ENCODE measurements at places on chromosomes 3 and 15. TPM values are rescaled to one million over a fixed set of nuclear protein-coding genes. Genes with fewer than 3 reads are reported as not detected.

DNA sequence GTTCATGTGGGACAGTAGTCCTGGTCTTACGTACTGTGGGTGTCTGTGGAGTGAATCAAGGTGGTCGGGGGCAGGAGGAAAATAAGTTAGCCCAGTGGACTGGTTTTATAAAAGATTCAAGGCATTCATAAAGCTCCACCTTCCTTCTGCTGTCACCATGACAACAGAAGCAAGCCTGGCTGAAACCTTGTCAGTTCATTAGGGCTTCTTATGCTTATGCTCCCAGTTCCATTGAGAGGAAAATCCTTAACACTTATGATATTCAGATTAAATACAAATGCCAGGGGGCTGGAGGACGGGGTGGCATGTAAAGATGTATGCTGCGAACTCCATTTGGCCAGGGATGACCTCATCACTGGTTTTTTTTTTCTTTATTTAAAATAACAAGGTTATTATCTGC lies 283.1 kb upstream of the ATP10A start:
- no peak for DNase-seq

GRCh38 chr3:172070269-172070668 lies 30.9 kb downstream of the FNDC3B start:
- no peak for DNase-seq

- DNase-seq, result no peak
Measured at GRCh38 chr15:85094685-85095084, 113.0 kb downstream of the PDE8A start.

DNA sequence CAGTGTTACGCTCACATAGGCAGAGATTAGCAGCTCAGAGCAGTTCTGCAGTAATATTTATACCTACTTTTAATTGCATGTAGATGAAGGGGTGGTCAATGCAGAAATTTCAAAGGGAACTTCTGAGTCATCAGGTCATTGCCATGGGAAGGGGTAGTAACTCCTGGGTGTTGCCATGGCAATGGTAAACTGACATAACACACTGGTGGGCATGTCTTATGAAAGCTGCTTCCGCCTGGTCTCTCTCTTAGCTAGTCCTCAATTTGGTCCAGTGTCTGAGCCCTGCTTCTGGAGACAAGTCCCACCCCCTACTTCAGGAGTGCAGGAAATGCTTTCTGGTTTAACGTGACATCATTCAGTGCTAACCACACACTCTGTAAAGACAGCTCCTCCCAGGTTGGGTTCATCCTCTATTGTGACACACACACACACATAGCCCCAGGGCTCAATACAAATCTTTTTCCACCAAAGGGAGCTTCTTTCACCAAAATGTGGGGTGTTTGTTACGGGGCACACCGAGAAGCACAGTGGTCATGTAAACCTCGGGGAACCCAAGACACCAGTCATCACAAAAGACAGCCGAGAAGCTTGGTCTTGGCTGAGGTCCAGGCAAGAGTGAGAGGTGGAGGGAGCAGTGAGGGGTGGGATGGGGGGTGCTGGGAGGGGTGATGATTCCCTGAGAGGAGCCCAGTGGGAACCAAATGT lies 74.5 kb downstream of the TLE3 start:
- DNase-seq, result no peak

DNA sequence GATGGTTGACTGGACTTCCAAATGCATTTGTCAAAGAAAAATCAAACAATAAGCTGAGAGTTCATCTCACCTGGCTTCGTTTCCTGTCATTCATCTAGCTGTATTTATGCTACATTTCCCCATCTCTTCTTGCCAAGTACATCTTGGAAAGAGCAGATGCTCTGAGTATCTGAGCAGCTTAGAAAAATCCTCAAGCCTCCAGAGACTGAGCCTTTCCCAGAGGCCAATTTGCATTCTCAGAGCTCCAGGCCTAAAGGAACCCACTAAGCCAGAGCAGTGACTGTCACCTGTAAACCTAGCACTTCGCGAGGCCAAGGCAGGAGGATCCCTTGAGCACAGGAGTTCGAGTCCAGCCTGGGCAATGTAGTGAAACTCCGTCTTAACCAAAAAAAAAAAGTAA lies 100.5 kb downstream of the XXYLT1 start:
- no peak for DNase-seq

DNA sequence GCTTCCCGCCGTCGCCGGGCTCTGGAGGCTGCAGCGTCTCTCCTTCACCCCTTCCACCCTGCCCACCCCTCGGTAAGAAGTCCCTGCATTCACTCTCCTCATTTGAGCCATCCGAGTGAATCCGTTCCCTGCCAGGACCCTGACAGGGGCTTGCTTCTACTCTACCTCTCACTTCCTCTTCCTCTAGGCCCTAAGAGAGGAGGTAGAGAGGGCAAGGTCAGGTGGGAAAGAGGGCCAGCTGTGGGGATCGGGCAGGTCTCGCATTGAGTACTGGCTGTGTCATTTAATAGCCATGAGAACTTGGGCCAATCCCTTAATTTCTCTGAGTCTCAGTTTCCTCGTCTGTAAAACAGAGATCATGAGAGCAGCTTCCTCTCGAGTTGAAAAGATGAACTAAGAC lies 283.6 kb downstream of the UACA start:
- no peak for DNase-seq

- no peak for DNase-seq
Measured at GRCh38 chr15:99476413-99477222, 89.2 kb upstream of the MEF2A start.

DNA sequence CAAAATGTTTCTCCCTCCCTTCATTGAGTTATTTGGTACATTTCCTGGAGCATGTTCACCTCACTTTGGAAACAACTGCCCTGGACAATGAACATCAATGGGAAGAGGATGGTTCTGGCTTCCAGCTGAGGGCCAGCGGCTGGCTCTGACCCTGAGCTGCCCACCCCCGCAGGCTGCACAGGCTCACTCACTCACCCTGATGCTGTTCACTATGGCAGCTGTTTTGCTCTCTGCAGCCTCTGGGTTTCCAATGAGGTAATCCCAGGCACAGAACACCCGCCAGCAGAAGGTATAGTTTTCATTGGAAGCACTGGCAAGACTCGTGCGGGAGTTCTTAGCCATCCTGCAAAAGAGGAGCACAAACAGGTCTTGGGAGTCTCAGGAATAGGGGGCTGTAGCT lies 17.8 kb downstream of the TMC3 start:
- no peak for DNase-seq

DNA sequence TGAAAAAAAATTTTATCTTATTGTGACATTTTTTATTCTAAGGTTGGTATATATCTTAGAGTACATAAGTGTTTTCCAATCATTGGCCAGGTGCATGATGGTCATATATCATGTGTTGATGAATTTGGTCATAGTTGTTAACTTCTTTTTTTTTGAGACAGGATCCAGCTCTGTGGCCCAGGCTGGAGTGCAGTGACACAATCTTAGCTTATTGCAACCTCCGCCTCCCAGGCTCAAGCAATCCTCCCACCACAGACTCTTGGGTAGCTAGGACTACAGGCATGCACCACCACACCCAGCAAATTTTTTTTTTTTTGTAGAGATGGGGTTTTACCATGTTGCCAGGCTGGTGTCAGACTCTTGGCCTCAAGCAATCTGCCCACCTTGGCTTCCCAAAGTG lies 44.0 kb downstream of the PCCB start:
- DNase-seq, result no peak

GRCh38 chr3:188951734-188952133 lies 220.0 kb upstream of the TPRG1 start:
- DNase-seq, result no peak

DNA sequence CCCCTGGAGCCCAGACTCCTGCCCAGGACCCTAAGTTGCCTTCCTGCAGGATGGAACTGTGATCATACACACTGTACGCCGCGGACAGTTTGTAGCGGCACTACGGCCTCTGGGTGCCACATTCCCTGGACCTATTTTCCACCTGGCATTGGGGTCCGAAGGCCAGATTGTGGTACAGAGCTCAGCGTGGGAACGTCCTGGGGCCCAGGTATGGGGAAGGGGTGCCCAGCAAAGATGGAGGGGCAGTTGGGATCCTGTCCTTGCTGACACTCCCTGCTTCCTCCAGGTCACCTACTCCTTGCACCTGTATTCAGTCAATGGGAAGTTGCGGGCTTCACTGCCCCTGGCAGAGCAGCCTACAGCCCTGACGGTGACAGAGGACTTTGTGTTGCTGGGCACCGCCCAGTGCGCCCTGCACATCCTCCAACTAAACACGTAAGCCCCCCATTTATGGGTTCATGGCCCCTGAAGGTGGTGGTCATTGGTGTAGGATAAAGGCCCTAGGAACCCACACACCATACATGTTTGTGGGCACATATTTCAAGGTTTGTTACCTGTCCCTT lies 28.8 kb downstream of the NBEAL2 start:
- DNase-seq, result no peak

- no peak for DNase-seq
Measured at GRCh38 chr15:101244036-101244781, 7.6 kb downstream of the CHSY1 start.

- DNase-seq, result no peak
Measured at GRCh38 chr15:36880913-36881460, 219.4 kb downstream of the MEIS2 start.

DNA sequence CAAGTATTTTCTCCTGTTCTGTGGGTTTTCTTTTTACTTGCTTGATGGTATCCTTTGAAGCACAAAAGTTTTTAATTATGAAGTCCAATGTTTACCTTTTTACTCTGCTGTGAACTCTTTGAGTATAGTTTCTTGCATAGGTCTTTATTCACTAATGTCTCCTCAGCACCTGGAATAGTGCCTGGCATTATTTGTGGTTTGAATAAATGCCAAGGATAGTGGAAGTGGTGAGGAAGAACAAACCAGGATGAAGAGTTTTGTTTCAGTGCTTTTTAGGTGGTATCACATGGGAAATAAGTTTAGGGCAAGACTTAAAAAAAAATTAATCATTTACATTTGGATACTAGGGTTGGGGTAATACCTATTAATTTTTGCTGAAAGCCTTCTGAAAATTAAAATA lies 25.7 kb downstream of the GPD1L start:
- DNase-seq, result no peak

DNA sequence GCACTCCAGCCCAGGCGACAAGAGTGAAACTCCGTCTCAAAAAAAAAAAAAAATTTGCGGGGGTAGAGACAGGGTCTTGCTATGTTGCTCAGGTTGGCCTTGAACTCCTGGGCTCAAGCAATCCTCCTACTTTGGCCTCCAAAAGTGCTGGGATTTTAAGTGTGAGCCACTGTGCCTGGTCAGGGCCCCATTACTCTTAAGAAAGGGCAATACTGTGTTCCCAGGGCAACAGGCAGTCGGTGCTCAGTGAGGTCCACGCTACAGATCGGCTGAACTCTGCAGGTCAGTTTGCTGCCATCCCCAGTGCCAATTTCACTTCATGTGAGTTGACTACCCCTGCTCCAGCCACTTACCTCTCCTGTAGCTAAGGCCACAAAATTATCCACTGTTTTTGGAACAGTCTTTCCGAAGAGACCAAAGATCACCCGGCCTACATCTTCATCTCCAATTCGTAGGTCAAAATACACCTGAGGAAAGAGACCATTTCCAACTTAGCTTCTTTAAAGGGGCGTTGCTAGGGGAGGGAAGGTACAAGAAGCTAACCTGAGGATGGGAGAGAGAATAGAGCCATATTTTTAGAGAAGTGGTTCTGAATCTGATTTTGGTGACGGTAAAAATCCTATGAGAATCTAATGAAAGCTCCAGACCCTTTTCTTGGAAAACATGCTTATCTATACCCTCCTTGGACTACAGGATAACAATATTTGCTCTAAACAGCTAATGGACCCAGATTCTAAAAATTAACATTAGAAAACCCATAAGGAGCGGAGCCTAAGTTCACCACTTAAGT lies 939 bp downstream of the PPIB start:
- DNase-seq, result no peak

The DUSP7 gene
- polyA plus RNA-seq, result 17.5 TPM

The GCHFR gene
- 58.9 TPM for polyA plus RNA-seq

The ZDHHC19 gene
- polyA plus RNA-seq, result 0.16 TPM
